ENCODE measurements at places on chromosomes 1 and 21. TPM values are rescaled to one million over a fixed set of nuclear protein-coding genes. Genes with fewer than 3 reads are reported as not detected.

PTPRF gene
- 116 TPM for total RNA-seq

C4BPB gene
- 3.1 TPM for total RNA-seq

LRRC39 gene
- total RNA-seq: 2.5 TPM

ANKRD35 gene
- 7.0 TPM for total RNA-seq

PIK3CD gene
- 8.2 TPM for total RNA-seq

TCEA3 gene
- total RNA-seq: 8.5 TPM

GJB3 gene
- total RNA-seq: 0.33 TPM

A3GALT2 gene
- not detected for total RNA-seq

SMCP gene
- not detected for total RNA-seq

DNA sequence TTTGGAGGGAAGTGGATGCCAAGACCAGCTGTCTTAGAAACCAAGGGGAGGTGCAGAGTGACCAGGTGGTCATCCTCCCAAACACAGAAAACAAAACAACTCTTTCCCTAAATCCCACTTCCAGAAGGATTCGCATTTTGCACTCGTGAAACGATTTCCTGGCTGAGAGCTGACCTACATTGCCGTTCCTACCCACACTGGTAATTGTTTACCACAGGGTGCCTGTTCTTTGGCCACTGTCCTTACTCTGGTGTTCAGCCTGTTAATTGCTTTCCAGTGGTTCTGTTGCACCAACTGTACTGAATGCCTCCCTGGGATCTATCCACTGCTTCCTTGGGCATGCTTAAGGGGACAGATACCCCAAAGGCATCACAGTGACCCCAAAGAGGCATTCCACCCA lies 23.2 kb upstream of the PLA2G2C start:
- H3K36me3 ChIP-seq: no peaks in the 10 kb centered on the region
- no peak overlapping the region for H3K4me3 ChIP-seq
- H3K27ac ChIP-seq: no peak overlapping the region

GRCh38 chr1:181987334-181987895 lies 74.1 kb downstream of the ZNF648 start:
- no peaks in the 10 kb centered on the region for H3K36me3 ChIP-seq
- no peaks in the 10 kb centered on the region for H3K27me3 ChIP-seq
- no peak for DNase-seq

DNA sequence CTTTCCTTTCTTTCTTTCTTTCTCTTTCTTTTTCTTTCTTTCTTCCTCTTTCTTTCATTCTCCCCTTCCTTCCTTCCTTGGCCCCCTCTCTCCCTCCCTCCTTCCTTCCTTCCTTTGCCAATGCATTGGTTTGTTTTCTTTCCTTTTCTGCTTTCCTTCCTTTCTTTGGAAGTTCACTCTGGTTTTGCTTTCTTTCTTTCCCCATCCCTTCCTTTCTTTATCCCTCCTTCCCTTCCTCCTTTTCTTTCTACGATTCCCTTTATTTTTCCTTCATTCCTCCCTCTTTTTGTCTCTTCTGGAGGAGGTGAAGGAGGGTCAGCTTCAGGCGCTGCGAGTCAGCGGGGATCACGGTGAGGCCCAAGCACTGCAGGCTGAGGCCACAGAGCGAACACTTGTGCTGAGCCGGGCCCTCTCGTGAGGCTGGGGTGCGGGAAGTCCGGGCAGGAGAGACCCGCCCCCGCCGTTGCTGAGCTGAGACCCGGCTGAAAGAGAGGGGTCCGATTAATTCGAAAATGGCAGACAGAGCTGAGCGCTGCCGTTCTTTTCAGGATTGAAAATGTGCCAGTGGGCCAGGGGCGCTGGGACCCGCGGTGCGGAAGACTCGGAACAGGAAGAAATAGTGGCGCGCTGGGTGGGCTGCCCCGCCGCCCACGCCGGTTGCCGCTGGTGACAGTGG lies 1.5 kb downstream of the SIM2 start:
- H3K27me3 ChIP-seq: peaks cover 100% of the 10 kb centered on the region
- DNase-seq: no peak
- H3K27ac ChIP-seq: no peak overlapping the region
- peak overlapping the region; percentile 57 for H3K4me3 ChIP-seq
- H3K36me3 ChIP-seq: no peaks in the 10 kb centered on the region

DNA sequence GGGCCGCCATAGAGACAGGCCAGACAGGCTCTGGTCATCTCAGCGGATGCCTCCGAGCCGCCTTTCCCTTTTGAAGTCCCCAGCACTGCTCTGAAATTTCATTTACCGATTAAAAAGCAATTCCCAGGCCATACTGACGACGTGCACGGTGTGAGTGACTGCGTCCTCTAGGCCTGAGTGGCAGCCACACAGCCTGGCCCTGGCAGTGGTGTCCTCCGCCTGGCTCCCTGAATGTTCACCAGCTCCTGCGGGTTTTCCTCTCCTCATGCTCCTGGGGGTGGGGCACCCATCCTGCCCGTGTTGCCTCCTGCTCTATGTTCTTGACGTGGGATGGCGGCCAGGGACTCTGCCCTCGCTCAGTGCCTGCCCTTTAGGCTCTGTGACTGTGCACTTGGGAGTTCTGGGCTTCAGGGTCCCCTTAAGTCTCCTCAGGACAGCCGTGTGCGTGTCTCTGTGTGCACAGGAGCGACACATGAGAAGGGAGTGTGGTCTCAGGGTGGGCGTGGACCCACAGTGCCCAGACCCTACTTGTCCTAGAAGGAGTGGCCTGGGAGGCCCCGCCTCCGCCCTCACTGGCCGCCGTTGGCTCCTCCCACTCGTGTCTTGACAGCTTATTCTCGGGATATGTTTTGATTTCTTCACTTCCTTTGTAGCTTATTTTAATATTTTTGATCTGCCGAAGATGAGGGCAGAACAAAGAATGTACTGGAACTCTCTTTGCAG lies 3.6 kb downstream of the SKI start:
- no peaks in the 10 kb centered on the region for H3K36me3 ChIP-seq
- peak; percentile 84 for DNase-seq
- H3K4me3 ChIP-seq: peak overlapping the region; percentile 66
- H3K27ac ChIP-seq: peak overlapping the region; percentile 88
- H3K4me1 ChIP-seq: peaks cover 29% of the 10 kb centered on the region
- H3K27me3 ChIP-seq: no peaks in the 10 kb centered on the region

GRCh38 chr1:228795596-228795995 lies 60.3 kb downstream of the RHOU start:
- no peaks in the 10 kb centered on the region for H3K27me3 ChIP-seq
- no peak overlapping the region for H3K4me3 ChIP-seq
- no peak overlapping the region for H3K27ac ChIP-seq
- no peaks in the 10 kb centered on the region for H3K36me3 ChIP-seq
- H3K4me1 ChIP-seq: no peaks in the 10 kb centered on the region

DNA sequence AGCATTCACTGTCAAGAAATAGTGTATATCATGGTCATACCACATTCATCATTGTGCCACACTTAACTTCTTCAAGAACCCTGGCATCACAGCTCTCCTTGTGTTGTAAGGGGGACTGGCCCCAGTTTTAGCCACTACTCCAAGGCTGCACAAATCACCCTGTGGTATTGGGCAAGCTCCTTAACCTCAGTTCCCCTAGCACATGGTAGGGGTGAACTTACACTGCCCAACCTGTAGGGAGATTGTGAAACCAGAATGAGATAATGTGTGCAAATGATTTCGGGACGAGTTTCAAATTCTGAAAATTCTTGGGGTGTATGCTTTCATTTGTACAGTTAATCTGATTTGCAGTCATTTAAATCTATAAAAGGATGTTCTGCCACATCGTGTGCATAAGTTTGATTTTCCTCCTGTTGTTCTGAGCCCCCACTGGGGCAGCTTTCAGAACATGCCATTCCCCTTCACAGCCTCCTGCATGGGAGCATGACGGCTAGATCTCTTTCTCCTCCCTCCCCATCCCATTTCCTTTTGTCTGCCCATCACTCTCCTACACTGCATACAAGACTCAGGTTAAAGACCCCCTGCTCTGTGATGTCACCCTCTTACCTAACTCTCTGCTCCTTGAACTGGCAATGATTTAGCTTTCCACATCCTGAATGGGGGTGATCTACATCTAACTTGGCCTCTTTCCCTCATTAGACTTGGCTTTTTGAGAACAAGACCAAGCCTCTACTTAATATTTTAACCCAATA lies 290.3 kb downstream of the CHRM3 start:
- no peak overlapping the region for H3K27ac ChIP-seq
- no peak for DNase-seq
- H3K27me3 ChIP-seq: no peaks in the 10 kb centered on the region
- H3K36me3 ChIP-seq: no peaks in the 10 kb centered on the region
- no peaks in the 10 kb centered on the region for H3K4me1 ChIP-seq
- no peak overlapping the region for H3K4me3 ChIP-seq

DNA sequence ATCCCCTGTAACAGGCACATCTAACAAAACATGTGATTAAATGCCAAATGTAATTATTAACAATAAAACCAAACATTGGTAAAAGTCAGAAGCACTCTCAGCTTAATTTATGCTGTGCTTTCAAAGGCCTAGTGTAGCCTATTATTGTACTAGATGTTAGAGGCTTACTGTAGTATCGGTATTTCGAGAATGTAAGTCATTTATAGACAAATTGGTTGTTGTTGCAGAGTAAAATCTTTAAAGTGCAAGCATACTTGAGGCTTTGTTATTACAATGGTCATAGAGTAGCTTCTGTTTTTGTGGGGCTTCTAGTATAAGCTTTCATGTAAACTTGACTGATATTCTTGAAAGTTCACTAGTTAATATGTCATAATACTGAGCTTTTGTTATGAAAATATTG lies 965.8 kb downstream of the PLA2G4A start:
- H3K27ac ChIP-seq: no peak overlapping the region
- no peak for DNase-seq
- H3K27me3 ChIP-seq: no peaks in the 10 kb centered on the region
- H3K4me1 ChIP-seq: no peaks in the 10 kb centered on the region
- no peaks in the 10 kb centered on the region for H3K36me3 ChIP-seq

- H3K27ac ChIP-seq: no peak overlapping the region
- DNase-seq: no peak
- no peaks in the 10 kb centered on the region for H3K36me3 ChIP-seq
- H3K27me3 ChIP-seq: no peaks in the 10 kb centered on the region
- H3K4me3 ChIP-seq: no peak overlapping the region
- H3K4me1 ChIP-seq: no peaks in the 10 kb centered on the region
Measured at GRCh38 chr21:43308101-43308814, 118.7 kb downstream of the SIK1 start.

GRCh38 chr1:233343262-233343661 lies 15.7 kb downstream of the MAP3K21 start:
- no peak overlapping the region for H3K4me3 ChIP-seq
- DNase-seq: no peak
- H3K27ac ChIP-seq: no peak overlapping the region
- H3K36me3 ChIP-seq: no peaks in the 10 kb centered on the region
- no peaks in the 10 kb centered on the region for H3K27me3 ChIP-seq

GRCh38 chr1:39802496-39803260 lies 14.0 kb upstream of the BMP8B start:
- DNase-seq: no peak
- H3K4me3 ChIP-seq: no peak overlapping the region
- H3K27me3 ChIP-seq: no peaks in the 10 kb centered on the region
- H3K27ac ChIP-seq: no peak overlapping the region
- H3K36me3 ChIP-seq: no peaks in the 10 kb centered on the region

DNA sequence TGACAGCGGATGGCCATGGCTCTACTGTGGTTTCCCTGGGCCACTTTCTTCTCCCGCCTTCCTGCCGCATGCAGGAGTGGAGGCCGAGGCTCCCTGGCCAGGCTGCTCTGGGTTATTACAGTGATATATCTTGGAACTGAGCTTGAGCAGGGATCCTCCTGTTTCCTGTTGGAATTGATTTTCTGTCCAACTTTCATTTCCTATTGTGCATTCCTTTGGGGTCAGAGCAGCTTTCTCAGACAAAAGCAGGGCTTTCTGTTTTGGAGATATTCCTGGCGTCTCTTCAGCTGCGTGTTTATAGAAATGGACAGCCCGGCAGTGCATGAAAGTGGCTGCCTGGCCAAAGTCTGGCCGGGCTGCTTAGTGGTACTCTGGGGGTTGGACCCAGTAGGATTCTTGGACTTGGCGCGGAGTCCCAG lies 146.4 kb downstream of the KIF26B start:
- H3K27me3 ChIP-seq: peaks cover 6% of the 10 kb centered on the region
- H3K27ac ChIP-seq: no peak overlapping the region
- H3K36me3 ChIP-seq: no peaks in the 10 kb centered on the region
- no peaks in the 10 kb centered on the region for H3K4me1 ChIP-seq

DNA sequence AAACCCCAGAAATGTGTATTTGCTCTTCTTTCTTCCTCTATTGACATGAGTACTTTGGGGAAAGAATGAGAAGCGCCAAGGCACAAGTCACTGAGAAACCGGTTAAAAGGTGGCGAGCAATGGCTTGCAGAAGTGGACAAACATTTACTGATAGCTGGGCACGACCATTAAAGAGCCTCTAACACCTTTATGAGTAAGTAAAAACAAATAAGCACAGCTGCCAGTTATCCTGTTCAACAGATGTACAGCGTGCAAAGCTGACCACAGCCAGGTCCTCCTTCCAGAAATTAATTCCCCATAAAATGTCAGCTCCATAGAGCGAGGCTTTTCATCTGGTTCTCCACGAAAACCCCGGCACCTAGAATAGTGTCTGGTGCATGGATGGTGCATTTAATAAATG lies 72.7 kb downstream of the CAPZB start:
- no peak for DNase-seq
- H3K4me1 ChIP-seq: no peaks in the 10 kb centered on the region
- no peaks in the 10 kb centered on the region for H3K36me3 ChIP-seq
- no peaks in the 10 kb centered on the region for H3K27me3 ChIP-seq

DNA sequence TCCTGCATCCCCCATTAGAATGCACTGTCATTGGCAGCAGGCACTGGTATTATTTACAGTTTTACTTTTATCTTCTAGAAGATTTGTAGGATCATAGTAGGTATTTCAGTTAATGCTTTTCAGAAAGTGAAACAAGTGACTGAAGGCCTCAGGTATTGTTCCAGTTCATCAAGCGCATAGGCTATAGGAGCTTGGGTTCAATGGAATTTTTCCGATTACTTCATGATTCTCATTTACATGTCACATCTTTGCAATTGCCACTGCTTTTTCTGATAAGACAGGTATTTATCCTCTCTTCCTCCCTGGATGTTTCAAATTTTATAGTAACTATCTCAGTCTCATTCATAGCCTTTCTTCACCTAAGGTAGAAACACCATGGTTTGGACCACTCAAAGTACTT lies 161.3 kb downstream of the NTPCR start:
- H3K4me3 ChIP-seq: no peak overlapping the region
- no peak for DNase-seq
- no peaks in the 10 kb centered on the region for H3K27me3 ChIP-seq
- no peak overlapping the region for H3K27ac ChIP-seq
- H3K36me3 ChIP-seq: no peaks in the 10 kb centered on the region

GRCh38 chr1:83692524-83693381 lies 306.2 kb downstream of the TTLL7 start:
- peak overlapping the region; percentile 58 for H3K4me3 ChIP-seq
- no peaks in the 10 kb centered on the region for H3K27me3 ChIP-seq
- no peak overlapping the region for H3K27ac ChIP-seq
- H3K36me3 ChIP-seq: no peaks in the 10 kb centered on the region
- no peaks in the 10 kb centered on the region for H3K4me1 ChIP-seq
- DNase-seq: no peak

GRCh38 chr1:50861772-50862171 lies 98.3 kb downstream of the FAF1 start:
- no peaks in the 10 kb centered on the region for H3K27me3 ChIP-seq
- H3K4me1 ChIP-seq: no peaks in the 10 kb centered on the region
- H3K4me3 ChIP-seq: no peak overlapping the region
- no peak overlapping the region for H3K27ac ChIP-seq
- no peaks in the 10 kb centered on the region for H3K36me3 ChIP-seq

GRCh38 chr1:237293804-237294203 lies 251.8 kb downstream of the RYR2 start:
- H3K4me3 ChIP-seq: no peak overlapping the region
- H3K27me3 ChIP-seq: no peaks in the 10 kb centered on the region
- no peaks in the 10 kb centered on the region for H3K36me3 ChIP-seq
- no peak overlapping the region for H3K27ac ChIP-seq
